ENCODE measurements at places on chromosomes 12 and 14. TPM values are rescaled to one million over a fixed set of nuclear protein-coding genes. Genes with fewer than 3 reads are reported as not detected.

DNA sequence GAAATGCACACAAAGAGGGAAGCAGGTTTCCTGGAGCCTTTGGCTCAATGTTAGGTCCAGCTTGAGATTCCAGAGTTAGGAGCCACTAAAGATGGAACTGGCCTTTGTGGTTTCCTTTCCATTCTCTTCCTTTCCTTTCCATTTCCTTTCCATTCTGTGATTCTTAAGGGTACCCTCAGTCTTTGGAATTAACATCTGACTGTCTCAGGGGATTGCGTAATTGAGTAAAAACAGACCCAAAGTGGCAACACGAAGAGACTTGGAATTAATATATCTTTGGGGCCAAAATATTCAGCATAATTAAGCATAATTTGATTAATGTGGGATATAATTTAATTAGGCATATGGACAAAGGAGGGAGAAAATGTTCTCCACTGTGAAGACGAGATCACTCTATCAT, 205.6 kb downstream of the CRADD start:
- no peaks in the 10 kb centered on the region for H3K4me1 ChIP-seq
- DNase-seq: no peak
- no peaks in the 10 kb centered on the region for H3K27me3 ChIP-seq

DNA sequence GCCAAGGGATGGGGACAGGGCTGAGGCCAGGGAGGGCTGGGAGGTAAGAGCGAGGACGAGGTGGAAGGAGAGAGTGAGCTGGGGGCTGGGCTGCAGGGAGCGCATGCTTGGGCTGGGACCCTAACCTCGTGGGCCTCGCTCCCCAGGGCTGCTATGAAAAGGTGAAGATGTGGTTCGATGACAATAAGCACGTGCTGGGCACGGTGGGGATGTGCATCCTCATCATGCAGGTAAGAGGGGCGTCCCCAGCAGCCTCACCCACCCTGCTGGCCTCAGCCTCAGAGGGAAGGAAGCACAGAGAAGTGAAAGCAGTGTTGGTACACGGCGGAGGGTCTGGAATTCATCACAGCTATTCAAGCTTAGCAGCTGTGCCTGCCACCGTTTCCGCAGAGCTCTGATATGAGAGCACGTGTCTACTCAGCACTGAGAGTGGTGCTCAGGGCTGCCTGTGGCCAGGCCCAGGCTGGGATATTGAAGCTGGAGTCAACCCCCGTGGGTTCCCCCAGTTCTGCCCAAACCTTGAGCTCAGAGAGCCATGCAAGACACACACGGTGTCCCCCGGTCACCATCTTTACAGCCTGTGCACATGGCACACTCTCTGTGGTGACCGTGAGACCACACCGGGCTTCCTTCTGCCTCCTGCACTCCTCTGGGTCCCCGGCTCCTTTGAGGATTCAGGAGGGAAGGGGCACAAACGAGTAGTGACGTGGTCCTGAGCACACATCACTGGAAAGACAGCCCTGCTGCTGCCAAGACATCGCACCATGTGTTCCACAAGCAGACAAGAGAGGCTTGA, 204.6 kb downstream of the TSPAN9 start:
- no peaks in the 10 kb centered on the region for H3K27me3 ChIP-seq
- H3K27ac ChIP-seq: no peak overlapping the region

GRCh38 chr12:21678959-21679358, 21.3 kb upstream of the LDHB start:
- H3K4me3 ChIP-seq: no peak overlapping the region
- H3K4me1 ChIP-seq: peaks cover 6% of the 10 kb centered on the region
- no peaks in the 10 kb centered on the region for H3K27me3 ChIP-seq
- DNase-seq: no peak

GRCh38 chr14:68961361-68961760, 17.7 kb downstream of the ACTN1 start:
- H3K27ac ChIP-seq: peak overlapping the region; percentile 97
- no peaks in the 10 kb centered on the region for H3K27me3 ChIP-seq
- peaks cover 83% of the 10 kb centered on the region for H3K4me1 ChIP-seq
- no peak for DNase-seq
- peaks cover 6% of the 10 kb centered on the region for H3K36me3 ChIP-seq
- no peak overlapping the region for H3K4me3 ChIP-seq

GRCh38 chr12:110809149-110809548, 37.6 kb upstream of the CCDC63 start:
- no peak overlapping the region for H3K27ac ChIP-seq
- H3K4me1 ChIP-seq: no peaks in the 10 kb centered on the region
- H3K27me3 ChIP-seq: no peaks in the 10 kb centered on the region

Gene SOAT2
- total RNA-seq: not detected

GRCh38 chr14:67666750-67667449, 7.5 kb downstream of the VTI1B start:
- DNase-seq: no peak
- no peak overlapping the region for H3K4me3 ChIP-seq
- H3K27ac ChIP-seq: no peak overlapping the region

DNA sequence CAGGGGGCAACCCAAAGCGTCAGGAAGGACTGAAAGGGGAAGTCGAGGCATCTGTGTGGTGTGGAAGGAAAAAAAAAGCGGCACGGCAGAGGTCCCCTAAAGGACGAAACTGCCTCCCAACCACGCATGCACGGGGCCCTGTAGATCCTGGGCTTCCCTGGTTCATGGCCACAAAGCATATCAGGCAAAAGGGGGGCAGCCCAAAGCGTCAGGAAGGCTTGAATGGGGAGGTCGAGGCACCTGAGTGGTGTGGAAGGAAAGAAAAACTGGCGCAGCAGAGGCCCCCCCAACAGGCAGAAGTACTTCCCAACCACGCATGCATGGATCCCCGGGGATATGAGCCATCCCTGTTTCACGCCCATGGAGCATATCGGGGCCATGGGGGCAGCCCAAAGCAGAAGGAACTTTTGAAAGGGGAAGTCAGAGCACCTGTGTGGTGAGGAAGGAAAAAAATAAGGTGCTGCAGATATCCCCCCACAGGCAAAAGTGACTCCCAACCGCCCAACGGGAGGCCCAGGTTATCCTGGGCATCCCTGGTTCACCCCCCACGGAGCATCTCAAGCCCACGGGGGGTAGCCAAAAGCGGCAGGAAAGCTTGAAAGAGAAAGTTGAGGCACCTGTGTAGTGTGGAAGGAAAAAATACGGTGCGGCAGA, 581.2 kb downstream of the ALG10 start:
- H3K4me1 ChIP-seq: no peaks in the 10 kb centered on the region
- peak; percentile 68 for DNase-seq
- H3K36me3 ChIP-seq: no peaks in the 10 kb centered on the region
- no peaks in the 10 kb centered on the region for H3K27me3 ChIP-seq

Gene JDP2
- total RNA-seq: 88.0 TPM

- H3K27me3 ChIP-seq: no peaks in the 10 kb centered on the region
- DNase-seq: no peak
- peaks cover 53% of the 10 kb centered on the region for H3K4me1 ChIP-seq
- peak overlapping the region; percentile 70 for H3K27ac ChIP-seq
- peak overlapping the region; percentile 19 for H3K4me3 ChIP-seq
Observed at GRCh38 chr12:15688838-15689625, 100.2 kb downstream of the EPS8 start.

- H3K27ac ChIP-seq: peak within 1 kb of the TSS; percentile 96
- peaks cover 56% of the 10 kb centered on the region for H3K4me1 ChIP-seq
- no peaks in the 10 kb centered on the region for H3K27me3 ChIP-seq
- peak; percentile 99 for DNase-seq
- peaks cover 19% of the 10 kb centered on the region for H3K36me3 ChIP-seq
- peak within 1 kb of the TSS; percentile 84 for H3K4me3 ChIP-seq
Observed at GRCh38 chr14:75278422-75279152, at the start of gene FOS. Gene FOS, plus strand, starts transcription at chr14:75278828. Its CDS starts 155 bp downstream, at chr14:75278983.

GRCh38 chr12:62907078-62907477, 27.9 kb downstream of the PPM1H start:
- H3K4me3 ChIP-seq: no peak overlapping the region
- no peaks in the 10 kb centered on the region for H3K36me3 ChIP-seq
- H3K27me3 ChIP-seq: no peaks in the 10 kb centered on the region

Gene FKBP4
- total RNA-seq: 53.3 TPM

Gene MFAP5
- 249 TPM for total RNA-seq

- H3K27ac ChIP-seq: no peak overlapping the region
- no peak overlapping the region for H3K4me3 ChIP-seq
- no peak for DNase-seq
- H3K36me3 ChIP-seq: no peaks in the 10 kb centered on the region
- peaks cover 10% of the 10 kb centered on the region for H3K4me1 ChIP-seq
- H3K27me3 ChIP-seq: no peaks in the 10 kb centered on the region
Observed at GRCh38 chr12:95529693-95530225, 21.5 kb downstream of the USP44 start.

GRCh38 chr14:33393231-33393894, 454.7 kb downstream of the NPAS3 start:
- no peak overlapping the region for H3K4me3 ChIP-seq
- H3K27ac ChIP-seq: no peak overlapping the region
- H3K36me3 ChIP-seq: no peaks in the 10 kb centered on the region
- H3K27me3 ChIP-seq: no peaks in the 10 kb centered on the region
- no peaks in the 10 kb centered on the region for H3K4me1 ChIP-seq

GRCh38 chr14:34592623-34593022, 37.3 kb downstream of the SNX6 start:
- H3K4me1 ChIP-seq: no peaks in the 10 kb centered on the region
- no peak for DNase-seq
- H3K27me3 ChIP-seq: no peaks in the 10 kb centered on the region
- no peak overlapping the region for H3K27ac ChIP-seq
- H3K4me3 ChIP-seq: no peak overlapping the region

- peaks cover 2% of the 10 kb centered on the region for H3K4me1 ChIP-seq
- H3K36me3 ChIP-seq: no peaks in the 10 kb centered on the region
- no peak overlapping the region for H3K4me3 ChIP-seq
- H3K27ac ChIP-seq: no peak overlapping the region
- H3K27me3 ChIP-seq: no peaks in the 10 kb centered on the region
Observed at GRCh38 chr12:65935906-65936901, 111.9 kb downstream of the HMGA2 start.

Gene ADAMTS20
- not detected for total RNA-seq

DNA sequence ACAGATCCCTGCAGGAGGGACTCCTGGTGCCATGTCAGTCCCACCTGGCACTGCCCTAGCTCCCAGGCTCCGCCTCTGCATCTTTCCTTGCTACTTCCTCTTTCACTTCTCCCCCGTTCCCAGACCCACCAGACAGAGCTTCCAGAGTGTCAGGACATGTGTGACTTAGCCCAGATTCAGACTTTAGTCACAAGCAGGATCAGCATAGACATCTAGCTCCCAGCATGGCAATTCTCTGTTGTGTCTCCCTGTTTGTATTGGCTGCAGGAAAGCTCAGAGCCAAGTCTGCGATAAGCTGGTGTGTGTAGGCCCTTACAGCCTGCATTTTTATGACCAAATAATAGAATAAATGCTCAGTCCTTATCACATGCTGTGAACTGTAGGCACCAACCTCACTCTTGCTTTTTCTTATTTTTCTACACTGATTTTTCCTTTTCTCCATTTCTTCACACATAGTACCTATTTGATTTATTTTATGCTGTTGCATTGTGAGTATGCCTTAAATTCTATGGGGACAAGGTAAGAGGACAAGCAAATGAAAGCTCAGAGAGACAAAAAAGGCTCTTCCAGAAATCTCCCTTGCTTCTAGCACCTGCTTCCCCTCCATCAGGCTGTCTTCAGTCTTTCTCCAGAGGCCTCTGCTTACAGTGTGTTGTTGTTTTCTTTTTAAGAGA, 5.9 kb downstream of the DHRS2 start:
- H3K36me3 ChIP-seq: no peaks in the 10 kb centered on the region
- H3K27me3 ChIP-seq: no peaks in the 10 kb centered on the region
- no peak overlapping the region for H3K27ac ChIP-seq
- no peak overlapping the region for H3K4me3 ChIP-seq
- DNase-seq: no peak

DNA sequence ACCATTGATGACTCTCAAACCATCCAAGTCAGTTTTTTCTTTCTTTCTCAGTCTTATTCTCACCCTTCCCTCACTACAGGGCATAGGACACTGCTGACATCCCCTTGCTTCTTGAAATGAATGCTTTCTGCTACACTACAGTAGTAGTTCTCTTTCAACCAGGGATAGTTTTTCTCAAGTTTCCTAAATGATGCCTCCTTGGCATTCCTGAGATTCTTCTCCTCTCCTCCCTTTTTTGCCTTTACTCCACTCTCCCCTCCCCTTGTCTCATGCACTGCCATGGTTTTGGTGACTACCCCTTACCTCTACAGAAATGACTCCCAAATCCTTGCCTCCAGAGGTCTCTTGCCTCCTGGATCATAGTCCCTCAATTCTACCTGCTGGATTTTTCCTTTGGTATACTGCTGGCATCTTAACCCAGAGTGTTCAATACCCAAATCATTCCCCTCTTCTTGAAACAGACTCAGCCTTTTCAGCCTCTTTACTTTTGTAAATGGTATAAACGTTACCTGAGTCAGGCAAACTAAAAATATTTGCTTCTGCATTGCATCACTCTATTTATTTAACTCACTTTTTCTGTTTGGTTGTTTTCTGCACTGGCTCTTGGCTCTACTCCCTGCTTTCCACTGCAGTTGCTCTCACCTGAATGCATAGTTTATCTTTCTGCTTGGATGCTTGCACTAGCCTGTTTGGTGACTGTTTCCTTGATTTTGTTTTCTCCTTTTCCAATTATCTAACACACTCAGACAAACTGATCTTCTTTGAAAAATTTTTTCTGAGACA, 211.6 kb upstream of the IGF1 start:
- no peak overlapping the region for H3K4me3 ChIP-seq
- H3K36me3 ChIP-seq: no peaks in the 10 kb centered on the region
- H3K4me1 ChIP-seq: no peaks in the 10 kb centered on the region
- H3K27ac ChIP-seq: no peak overlapping the region
- H3K27me3 ChIP-seq: no peaks in the 10 kb centered on the region

GRCh38 chr14:50037852-50038251, 78.5 kb downstream of the VCPKMT start:
- H3K4me3 ChIP-seq: no peak overlapping the region
- no peaks in the 10 kb centered on the region for H3K36me3 ChIP-seq
- no peak for DNase-seq
- H3K27ac ChIP-seq: no peak overlapping the region
- H3K27me3 ChIP-seq: no peaks in the 10 kb centered on the region

GRCh38 chr12:111203446-111203845, 165.4 kb downstream of the PHETA1 start:
- H3K36me3 ChIP-seq: no peaks in the 10 kb centered on the region
- DNase-seq: no peak
- H3K4me1 ChIP-seq: no peaks in the 10 kb centered on the region
- H3K27me3 ChIP-seq: peaks cover 81% of the 10 kb centered on the region
- H3K4me3 ChIP-seq: no peak overlapping the region

Gene ANO2
- total RNA-seq: 4.0 TPM

Gene CELA1
- not detected for total RNA-seq

Data from esophagus muscularis mucosa (tissue), 4 donors.